ENCODE measurements at places on chromosomes 16 and 17.

DNA sequence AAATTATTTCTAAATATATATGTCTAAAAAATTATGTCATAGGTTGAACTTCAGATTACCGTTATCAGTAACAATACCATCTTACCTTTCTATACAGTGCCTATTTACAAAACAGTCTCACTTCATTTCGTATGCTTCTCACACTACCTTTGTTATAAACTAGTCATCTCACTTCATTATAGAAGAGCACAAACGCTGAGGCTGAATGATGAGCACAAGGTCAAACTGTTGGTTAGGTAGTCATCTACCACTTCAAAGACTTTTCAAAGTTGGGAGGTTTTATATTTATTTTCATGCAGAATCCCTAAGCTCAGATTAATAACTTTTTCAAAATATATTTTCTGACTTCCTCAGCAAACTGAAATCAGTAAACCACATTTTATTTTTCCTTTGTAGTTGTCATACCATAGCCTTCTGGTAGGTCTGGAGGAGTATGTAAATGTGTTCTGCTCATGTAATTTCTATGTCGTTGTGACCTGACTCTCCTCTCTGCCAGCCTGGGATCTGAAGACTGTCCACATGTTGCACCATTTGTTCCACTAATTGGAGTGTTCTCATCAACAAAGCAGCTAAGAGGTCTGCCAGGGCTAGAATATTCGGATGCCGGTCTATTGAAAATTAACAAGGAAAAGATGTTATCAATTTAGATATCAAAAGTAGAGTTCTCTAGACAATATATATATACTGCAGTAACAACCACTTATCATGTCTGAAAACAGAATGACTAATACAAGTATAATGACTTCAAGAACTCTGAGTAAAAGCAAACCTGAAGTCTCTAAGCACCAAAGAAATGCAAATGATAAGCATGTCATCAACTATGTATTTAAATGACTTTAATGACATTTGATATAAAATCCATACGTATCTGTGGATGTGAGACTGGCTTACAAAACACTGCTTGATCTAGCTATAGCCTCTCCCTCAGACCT, 73.9 kb downstream of the CEP95 start:
- no peak for DNase-seq
- no peaks in the 10 kb centered on the region for H3K27me3 ChIP-seq
- H3K27ac ChIP-seq: no peak overlapping the region
- no peaks in the 10 kb centered on the region for H3K4me1 ChIP-seq
- peaks cover 22% of the 10 kb centered on the region for H3K36me3 ChIP-seq

- H3K4me3 ChIP-seq: no peak overlapping the region
- H3K27me3 ChIP-seq: no peaks in the 10 kb centered on the region
- DNase-seq: no peak
- peaks cover 7% of the 10 kb centered on the region for H3K4me1 ChIP-seq
- H3K36me3 ChIP-seq: no peaks in the 10 kb centered on the region
Measured at GRCh38 chr16:48246066-48246465, 1.3 kb downstream of the ABCC11 start.

- H3K27ac ChIP-seq: peak overlapping the region; percentile 98
- H3K36me3 ChIP-seq: peaks cover 19% of the 10 kb centered on the region
- H3K27me3 ChIP-seq: no peaks in the 10 kb centered on the region
- peak overlapping the region; percentile 88 for H3K4me3 ChIP-seq
Measured at GRCh38 chr17:44069974-44070454, 521 bp upstream of the G6PC3 start.

- no peaks in the 10 kb centered on the region for H3K36me3 ChIP-seq
- no peak overlapping the region for H3K27ac ChIP-seq
- no peak overlapping the region for H3K4me3 ChIP-seq
- no peak for DNase-seq
- peaks cover 4% of the 10 kb centered on the region for H3K4me1 ChIP-seq
Measured at GRCh38 chr16:5895137-5895536, 797.5 kb upstream of the EEF2KMT start.

- H3K27ac ChIP-seq: no peak overlapping the region
- H3K27me3 ChIP-seq: no peaks in the 10 kb centered on the region
- no peaks in the 10 kb centered on the region for H3K36me3 ChIP-seq
Measured at GRCh38 chr17:58100506-58100905, 17.3 kb downstream of the DYNLL2 start.

- DNase-seq: no peak
- no peak overlapping the region for H3K27ac ChIP-seq
- H3K27me3 ChIP-seq: no peaks in the 10 kb centered on the region
- H3K4me3 ChIP-seq: no peak overlapping the region
Measured at GRCh38 chr16:72807245-72807644, 240.7 kb downstream of the ZFHX3 start.

- H3K36me3 ChIP-seq: no peaks in the 10 kb centered on the region
- peaks cover 14% of the 10 kb centered on the region for H3K4me1 ChIP-seq
- peaks cover 29% of the 10 kb centered on the region for H3K27me3 ChIP-seq
Measured at GRCh38 chr16:51113236-51114125, 37.6 kb downstream of the SALL1 start.

DNA sequence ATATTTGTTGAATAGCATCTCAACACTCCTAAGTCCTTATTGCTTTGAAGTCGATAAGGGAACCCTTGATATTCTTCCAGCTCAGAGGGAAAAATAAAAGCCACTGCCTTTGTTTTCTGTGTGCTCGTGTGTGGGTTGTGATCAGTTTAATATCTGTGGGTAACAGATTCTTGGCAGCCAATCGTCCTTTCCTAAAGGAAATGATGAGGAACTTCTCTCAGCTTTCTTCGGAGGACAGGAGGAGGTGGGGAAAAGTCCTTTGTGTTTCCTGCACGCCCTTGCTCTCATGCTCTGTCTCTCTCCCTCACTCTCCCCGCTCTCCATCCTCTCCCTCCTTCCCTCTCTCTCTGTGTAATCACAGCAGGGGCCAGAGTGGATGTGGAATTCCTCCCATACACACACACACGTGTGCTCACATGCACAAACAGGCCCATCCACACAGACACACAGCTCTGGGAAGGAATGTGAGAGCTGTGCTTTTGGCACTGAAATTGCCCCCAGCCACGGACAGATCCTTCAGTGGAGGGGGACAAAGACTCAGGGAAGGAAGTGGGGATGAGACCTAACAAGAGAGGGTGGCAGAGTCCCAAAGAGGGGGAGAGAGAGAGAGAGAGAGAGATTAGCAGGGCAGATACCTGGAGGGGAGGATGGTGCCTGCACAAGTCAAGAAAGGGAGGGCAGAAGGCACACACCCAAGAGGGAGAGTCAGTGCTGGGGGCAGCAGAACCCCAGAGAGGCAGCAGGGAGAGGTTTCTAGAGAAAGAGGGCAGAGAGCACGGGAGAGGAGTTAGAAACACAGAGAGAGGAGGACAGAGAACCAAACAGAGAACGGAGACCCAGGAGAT, 83.5 kb upstream of the PLCG2 start:
- no peak overlapping the region for H3K4me3 ChIP-seq
- no peaks in the 10 kb centered on the region for H3K27me3 ChIP-seq
- H3K27ac ChIP-seq: peak overlapping the region; percentile 57
- peaks cover 80% of the 10 kb centered on the region for H3K4me1 ChIP-seq

Data from spinal cord (tissue), 10 donors.